RKO (cell line): ENCODE measurements at places on chromosomes 5 and 9.
A peak's percentile ranks its signal among the peaks of the same experiment; 100 is the strongest.

GRCh38 chr9:76512826-76513225 is 53.8 kb downstream of the GCNT1 start:
- DNase-seq, result peak; percentile 3

DNA sequence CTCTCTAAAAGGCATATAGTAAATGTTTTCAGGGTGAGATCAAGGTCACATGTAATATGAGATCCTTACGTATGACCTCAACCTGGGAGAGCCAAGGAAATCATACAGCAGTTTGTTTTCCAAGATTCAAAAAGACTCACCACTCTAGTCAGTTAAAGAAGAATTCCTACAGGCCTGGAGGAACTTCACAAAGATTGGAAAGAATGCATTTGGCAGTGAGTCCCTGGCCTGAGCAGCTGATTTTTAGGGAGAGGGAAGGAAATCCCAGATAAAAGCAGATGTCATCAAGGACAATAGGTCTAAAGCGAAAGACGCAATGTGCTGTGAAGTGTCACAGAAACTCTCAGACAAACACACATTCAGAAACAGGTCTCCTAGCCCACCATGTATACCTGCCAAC is 424.0 kb upstream of the ZNF462 start:
- DNase-seq, result no peak

- DNase-seq, result no peak
These were observed 10.3 kb upstream of the GLE1 start for GRCh38 chr9:128494108-128494745.

- DNase-seq, result no peak
These were observed 42.6 kb downstream of the CSF1R start for GRCh38 chr5:150043657-150044328.

DNA sequence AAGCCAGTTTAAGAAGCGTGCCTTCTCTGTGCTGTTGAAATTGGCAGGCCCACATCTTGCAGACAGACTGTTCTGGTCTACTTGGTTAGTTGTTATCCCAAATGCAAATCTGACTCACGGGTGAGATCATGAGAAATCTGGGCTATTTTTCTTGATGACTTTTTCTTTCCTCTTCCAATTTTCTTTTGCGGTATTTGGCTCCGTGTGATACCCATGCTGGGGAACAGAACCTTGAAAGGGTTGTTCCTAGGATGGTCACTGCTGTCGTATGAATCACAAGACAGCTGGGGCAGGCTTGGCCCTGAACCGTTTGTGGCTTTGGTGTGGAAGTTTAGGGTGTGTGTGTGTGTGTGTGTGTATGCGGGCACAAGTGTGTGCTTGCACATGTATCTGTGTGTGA is 24.6 kb downstream of the PDZD2 start:
- no peak for DNase-seq

GRCh38 chr5:75197745-75198144 is 38.9 kb downstream of the ANKRD31 start:
- DNase-seq, result no peak

DNA sequence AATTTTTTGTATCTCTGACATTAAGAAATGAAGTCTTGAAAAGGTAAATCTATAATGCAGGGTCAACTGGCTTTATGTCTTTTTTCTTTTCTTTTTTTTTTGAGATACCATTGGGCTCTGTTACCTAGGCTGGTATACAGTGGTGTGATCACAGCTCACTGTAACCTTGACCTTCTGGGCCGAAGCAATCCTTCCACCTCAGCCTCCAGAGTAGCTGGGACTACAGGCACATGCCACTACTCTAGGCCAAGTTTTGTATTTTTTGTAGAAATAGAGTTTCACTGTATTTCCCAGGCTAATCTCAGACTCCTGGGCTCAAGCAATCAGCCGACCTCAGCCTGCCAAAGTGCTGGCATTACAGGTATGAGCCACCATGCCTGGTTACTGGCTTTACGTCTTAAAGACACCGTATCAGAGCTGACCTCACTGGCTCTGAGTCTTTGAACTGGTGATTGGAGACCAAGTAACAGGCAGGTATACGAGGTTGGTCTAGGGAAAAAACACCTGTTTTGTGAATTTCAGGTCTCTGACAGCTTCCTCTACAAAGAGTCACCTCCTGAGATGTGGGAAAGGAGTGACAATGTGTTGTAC is 70.4 kb upstream of the GPBP1 start:
- no peak for DNase-seq

GRCh38 chr5:129716235-129716634 is 31.7 kb upstream of the MINAR2 start:
- no peak for DNase-seq

DNA sequence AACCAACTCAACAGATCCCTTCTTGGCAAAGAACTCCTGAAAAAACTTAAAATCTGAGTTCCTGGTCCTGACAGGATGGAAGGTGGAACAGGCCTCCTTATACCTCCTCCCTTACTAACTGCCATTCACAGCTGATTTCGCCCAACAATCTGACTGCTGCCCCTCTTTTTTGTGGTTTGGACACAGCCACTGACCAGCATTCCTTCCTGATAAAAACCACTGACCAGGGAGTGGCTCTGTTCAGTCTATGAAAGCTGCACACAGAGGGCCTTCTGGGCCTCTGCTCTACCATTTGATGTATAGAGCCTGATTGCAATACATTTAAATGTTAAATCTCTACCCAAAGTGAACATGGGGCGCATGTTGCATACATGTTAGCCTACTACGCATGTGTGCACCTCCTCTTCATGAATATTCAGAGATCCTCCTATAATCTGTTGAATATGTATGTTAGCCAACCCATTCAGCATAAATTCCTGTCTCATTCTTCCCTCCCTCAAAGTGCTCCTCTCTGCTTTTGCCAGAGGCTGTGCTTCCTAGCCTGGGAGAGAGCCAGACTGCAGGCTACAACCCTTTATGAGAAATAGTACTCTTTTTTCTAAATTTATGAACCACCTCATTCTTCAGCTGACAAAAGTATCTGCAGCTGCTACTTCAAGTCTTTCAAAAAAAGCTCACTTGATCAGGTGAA is 93.7 kb upstream of the MRPS30 start:
- DNase-seq, result no peak

- DNase-seq, result peak; percentile 88
These were observed 33.7 kb downstream of the SLC31A2 start for GRCh38 chr9:113184539-113184938.

- peak; percentile 80 for DNase-seq
These were observed 141.5 kb downstream of the GABRG2 start for GRCh38 chr5:162209005-162209605.

DNA sequence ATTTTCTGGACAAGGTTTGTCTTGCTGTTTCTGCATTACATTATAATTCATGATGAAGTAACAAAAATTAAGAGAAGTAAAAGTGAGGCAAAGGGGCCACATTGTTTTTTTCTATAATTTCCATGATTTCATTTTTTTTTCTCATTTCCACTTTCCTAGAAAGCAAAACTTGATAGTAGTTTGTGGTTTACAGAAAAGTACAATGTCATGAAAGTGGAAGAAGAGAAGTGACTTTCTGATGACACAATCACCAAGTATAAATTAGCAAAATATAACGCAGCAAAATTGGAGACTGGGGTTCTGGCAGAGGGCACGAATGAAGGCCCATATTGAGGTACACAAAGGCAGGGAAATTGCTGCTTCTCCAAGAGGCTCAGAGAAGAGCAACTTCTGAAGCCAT is 5.0 kb upstream of the IFNA14 start:
- DNase-seq, result no peak

- DNase-seq, result no peak
These were observed 248.2 kb downstream of the MAN2A1 start for GRCh38 chr5:109937951-109938350.

- no peak for DNase-seq
These were observed 13.0 kb downstream of the PPP6C start for GRCh38 chr9:125176636-125177035.

DNA sequence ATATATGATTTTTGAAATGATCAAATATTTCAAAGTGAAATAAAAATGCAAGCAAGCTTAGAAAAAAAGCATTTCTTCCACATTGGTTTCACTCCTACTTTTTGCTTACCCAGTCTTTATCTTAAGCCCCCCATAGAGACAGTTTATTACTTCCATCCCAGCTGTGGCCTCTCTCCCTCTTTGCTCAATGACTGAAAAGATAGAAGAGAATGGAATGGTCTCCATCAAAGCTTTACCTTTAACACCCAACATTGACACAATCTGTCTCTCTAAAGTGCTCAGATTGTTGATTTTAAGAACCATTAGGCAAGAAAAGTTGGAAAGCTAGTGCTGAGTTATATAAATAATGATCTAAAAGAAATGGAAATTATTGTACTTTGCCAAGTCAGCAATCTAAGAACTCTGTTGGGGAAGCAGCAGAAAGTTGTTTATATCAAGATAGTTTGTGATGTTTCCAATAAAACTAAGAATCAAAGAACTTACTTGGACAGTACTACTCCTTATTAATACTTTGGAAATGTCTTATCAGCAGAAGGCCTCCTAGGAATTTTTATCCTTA is 277.5 kb upstream of the NREP start:
- DNase-seq, result no peak

DNA sequence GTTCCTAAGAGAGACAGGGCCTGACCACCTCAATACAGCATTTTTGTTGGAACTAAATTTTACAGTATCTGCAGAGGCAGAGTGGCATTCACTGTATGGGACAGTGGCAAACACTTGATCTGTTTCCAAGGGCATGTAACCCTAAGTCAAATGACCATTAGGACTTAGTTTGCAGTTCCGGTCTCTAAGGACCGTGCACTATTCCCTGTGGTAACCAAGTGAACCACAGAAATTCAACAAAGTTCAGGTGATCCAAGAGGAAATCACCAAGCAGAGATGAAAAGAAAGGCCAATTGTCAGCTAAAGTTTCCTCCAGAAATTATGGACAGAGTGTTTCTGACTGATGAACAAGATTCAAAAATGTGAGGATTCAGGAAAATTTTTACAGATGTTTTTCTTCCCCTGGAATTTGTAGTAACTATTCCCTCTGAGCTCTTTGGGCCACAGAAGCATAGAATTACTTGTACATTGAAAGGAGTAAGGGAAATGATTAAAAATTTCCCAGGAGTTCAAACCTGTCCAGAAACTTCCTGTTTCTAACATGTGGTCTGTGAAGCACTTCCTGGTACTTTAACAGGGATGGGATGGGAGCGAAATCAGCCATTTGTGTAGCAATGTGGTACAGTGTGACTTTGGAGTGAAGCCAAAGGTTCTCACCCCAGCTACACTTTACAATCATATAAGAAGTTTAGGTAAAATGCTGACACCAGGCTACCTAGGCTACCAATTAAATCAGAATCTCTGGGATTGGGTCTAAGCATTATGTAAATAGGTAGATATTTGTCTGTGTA is 266.1 kb upstream of the MAP3K1 start:
- DNase-seq, result no peak

GRCh38 chr5:56455417-56455816 is 222.3 kb upstream of the ANKRD55 start:
- DNase-seq, result no peak

DNA sequence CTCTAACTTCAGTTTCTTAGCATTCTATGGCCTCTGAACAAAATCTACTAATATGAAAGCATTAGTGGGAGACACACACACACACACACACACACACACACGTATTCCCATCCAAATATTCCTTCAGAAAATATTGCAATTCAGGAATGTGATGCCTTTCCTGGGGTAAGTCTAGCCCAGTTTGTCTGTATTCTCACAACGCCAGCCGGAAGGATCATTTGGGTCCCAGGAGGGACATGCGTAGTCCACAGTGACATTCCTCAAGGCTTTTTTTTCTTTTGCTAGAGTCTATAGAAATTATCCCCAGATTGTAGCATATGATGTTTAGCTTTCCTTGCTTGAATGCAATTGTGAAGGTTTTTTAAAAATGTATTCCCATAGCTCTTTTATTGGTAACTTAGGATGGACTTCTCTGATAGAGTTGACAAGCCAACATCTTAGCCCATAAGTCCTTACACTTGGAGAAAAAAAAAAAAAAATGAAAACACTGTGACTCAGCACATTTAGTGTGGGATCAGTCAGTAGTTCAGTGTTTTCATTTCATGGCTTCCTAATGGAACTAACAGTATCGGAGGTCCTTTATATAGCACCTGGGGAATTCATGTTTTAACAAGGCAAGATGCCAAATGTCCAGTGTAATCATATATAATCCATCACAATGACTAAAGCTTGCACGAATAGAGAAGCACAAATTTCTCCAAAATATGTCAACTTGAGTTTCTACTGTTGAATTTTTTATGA is 316.5 kb downstream of the DIRAS2 start:
- no peak for DNase-seq

DNA sequence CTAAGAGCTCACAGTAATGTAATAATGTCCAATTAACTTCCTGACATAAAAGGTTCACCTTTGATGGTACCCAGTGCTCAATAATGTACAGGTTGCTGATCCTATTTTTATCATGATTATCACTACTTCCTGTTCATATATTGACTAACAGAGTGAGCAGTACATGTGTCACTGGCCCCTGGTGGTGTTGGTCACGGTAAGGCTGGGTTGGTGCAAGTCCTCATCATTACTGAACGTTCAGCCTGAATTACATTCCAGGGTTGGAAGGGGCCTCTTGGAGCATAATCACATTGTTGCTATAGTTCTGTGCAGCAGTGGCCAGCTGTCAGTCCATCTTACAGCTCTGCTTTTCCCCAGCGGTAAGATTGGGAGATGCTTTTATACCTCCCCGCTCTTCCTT is 24.2 kb upstream of the CKMT2 start:
- DNase-seq, result peak; percentile 57
